ENCODE measurements at places on chromosomes 1 and 21.

DNA sequence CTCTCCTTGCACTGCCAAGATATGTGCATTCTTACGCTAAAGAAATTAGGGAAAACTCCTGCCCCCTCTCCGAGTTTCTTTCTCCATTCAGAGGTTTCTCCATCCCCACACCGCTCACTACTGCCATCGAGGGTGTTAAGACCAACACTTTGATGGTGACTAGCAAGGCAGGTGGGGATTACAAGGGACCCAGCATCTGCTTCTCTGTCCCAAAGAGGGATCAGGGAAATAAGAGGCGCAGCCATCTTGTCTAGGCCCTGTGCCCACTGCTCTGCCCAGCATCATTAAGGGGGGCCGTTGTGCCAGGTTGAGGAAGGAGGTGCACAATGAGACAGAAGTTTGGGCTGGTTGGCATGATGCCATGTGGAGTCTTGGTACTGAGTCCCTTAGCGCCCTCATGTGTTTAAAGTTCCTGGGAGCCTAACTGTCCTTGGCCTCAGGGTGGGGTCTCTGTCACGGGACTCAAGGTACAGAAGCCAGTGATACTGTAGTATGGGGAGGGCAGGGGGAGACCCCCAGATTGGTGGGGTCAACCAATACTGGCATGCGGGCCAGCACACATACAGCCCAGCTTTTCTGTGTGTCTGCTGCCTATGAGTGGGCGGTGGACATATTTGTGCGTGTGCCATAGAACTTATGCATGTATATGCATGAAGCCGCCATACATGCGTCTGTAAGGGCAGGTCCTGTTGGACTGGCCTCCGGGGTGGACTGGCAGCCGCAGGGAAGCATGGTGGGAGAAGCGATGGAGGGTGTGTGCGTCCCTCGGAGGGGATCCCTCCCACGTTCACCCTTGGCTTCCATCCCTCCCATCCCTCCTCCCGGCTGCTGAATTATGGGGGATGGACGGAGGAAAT lies 5.5 kb downstream of the EFNA3 start:
- peak; percentile 42 for DNase-seq

- DNase-seq: no peak
These were observed 11.6 kb downstream of the IVNS1ABP start for GRCh38 chr1:185305419-185305818.

- DNase-seq: no peak
These were observed 53.5 kb downstream of the FAAP20 start for GRCh38 chr1:2141025-2141424.

GRCh38 chr21:33112151-33112550 lies 42.2 kb downstream of the OLIG1 start:
- no peak for DNase-seq

- peak; percentile 24 for DNase-seq
These were observed 4.3 kb upstream of the UBE2U start for GRCh38 chr1:64199154-64199553.

GRCh38 chr1:175679981-175680652 lies 63.3 kb downstream of the TNR start:
- DNase-seq: no peak

DNA sequence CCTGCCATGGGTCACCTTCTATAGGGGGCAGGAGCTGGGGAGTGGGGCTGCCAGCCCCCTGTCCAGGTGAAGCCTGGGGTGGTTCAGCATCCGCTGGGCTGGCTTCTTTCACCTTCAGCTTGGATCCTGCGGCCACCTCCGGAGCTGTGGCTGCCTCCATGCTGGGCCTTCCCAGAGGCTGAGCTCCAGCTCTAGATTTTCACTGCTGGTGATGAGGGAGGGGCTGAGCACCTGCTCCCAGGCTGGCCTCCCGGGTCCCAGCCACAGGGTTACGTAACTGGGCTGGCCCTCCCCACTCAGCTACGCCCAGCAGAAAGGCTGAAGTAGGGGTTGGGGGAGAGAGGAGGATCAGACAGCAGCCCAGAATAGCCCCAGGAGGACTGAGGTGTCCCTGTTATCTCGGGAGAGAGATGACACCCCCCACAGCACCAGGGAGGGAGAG lies at the start of gene MYBPHL:
Gene MYBPHL (minus strand): TSS at position 180 of the 442 bp plus-strand sequence. CDS start 20 bp downstream, at position 160.
- no peak for DNase-seq

DNA sequence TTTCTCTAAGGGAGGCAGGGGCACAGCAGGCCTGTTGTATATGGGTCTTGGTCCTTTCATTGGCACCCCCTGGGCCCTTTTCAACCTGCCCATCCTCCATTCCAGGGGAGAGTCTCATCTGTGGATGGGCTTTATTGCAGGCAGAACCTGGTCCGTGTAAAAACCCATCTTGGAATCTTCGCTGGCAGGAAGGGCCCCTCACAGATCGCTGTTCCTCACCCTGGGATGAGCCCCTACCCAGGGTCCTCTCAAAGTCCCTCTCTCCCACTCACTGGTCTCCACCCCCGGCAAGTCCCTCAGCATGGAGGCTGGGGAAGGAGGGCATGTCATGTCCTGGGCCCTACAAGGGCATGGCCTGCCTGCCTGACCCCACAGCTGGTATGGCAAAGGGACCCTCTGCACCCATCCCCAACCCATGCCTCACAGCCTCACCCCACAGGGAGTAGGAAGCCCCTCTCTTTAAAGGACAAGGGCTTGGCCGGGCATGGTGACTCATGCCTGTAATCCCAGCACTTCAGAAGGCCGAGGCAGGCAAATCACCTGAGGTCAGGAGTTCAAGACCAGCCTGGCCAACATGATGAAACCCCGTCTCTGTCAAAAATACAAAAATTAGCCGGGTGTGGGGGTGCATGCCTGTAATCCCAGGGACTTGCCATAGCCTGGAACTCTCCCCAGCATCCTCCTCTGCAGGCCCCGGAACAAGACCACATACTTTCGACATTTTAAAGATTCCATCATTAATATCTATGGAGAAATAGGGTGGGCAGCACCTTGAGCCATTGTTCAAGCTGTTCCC lies 13.2 kb upstream of the CDA start:
- DNase-seq: no peak

DNA sequence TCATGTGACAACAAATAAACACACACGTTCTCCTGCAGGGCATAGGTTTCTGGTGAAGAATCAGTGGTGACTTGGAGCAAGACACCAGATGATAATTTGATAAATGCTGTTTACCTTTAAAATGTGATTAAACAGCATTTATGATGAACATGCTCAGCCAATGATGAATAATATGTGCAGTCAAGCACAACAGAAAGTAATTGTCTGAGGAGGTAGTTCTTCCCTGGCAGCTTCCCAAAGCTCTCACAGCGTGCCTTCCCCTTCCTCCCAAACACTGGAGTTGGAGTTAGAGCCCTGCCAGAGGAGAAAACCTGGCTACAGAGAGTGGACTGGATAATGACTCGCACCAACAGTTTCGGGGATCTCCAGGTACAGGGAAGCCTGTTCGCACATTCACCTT lies 463.5 kb downstream of the SMYD3 start:
- DNase-seq: no peak

GRCh38 chr1:1004780-1005697 lies 5.1 kb upstream of the HES4 start:
- no peak for DNase-seq

GRCh38 chr1:24972221-24972914 lies 42.3 kb upstream of the RUNX3 start:
- peak; percentile 72 for DNase-seq

GRCh38 chr1:32525053-32525452 lies 14.2 kb upstream of the ZBTB8A start:
- no peak for DNase-seq

- DNase-seq: no peak
These were observed 25.2 kb downstream of the LAMC1 start for GRCh38 chr1:183048087-183049085.

DNA sequence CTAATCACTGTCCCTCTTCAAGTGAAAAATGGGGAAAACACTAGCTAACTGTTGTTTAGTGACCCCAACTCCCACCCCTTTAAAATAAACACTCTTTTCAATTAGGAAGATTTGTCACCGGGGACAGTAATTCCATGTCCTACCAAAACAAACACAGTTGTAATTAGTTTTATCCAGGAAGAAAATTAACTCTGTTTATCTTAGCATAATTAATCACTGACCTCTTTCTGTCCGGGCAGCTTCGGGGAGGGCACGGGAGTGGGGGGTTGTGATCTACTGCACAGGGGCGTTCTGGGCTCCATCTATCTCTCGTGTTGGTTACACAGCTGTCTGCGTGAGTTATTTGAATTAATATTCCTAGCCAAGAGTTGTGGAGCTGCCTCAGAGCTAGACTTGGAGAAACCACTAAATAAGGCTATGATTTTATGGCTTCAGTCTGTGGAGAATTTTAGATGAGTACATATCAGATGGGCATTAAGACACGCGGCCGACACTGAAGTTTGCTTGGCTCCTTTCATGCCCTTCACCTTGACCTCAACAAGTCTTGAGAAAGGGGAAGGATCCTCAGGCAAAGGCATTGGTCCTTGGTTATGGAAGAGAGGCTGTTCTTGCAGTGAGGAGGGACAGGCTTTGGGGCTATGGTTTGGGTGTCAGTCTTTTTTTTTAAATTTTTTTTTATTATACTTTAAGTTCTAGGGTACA lies 102.0 kb upstream of the TRABD2B start:
- DNase-seq: no peak

DNA sequence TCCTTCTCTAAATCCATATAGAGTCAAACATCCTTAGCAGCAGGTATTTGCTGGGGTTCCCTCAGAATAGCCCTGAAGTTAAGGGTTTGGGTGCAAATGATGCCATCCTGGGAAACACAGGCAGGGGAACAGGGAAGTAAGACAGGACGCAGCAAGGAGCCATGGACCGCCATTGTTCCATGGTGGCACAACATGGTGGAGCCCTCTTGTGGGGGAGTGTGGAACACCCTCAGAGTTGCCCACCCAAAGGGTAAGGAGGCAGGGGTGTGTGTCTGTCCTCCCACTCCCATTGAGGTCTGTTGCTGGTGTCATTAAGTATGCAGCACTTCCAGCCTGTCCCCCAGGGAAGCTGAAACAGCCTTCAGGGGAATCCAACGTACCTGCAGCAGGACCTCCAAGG lies 20.4 kb upstream of the RCAN1 start:
- no peak for DNase-seq

GRCh38 chr1:27556781-27557595 lies 47.0 kb downstream of the AHDC1 start:
- peak; percentile 95 for DNase-seq

- no peak for DNase-seq
These were observed 78.8 kb downstream of the TRABD2B start for GRCh38 chr1:47918257-47918867.

- DNase-seq: no peak
These were observed 5.0 kb downstream of the SYT11 start for GRCh38 chr1:155864393-155864792.

DNA sequence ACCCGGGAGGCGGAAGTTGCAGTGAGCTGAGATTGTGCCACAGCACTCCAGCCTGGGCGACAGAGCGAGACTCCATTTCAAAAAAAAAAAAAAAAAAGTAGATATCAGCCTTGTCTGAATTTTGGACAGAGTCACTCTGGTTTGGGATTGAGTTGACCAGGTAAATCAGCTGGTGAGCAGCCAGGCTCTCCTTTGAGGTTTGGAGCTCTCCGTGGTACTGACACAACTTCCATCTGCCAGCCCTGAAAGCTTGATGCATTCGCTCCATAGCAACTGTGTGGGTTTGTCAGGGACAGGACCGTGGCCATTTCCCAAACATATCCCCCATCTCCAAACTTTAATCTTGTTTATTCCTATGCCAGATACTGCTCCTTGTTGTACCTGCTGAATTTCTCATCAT lies 155.2 kb downstream of the DMRTA2 start:
- no peak for DNase-seq

- no peak for DNase-seq
These were observed 3.5 kb downstream of the FUBP1 start for GRCh38 chr1:77975386-77975785.

GRCh38 chr1:41779360-41779759 lies 139.4 kb downstream of the HIVEP3 start:
- no peak for DNase-seq

GRCh38 chr1:212261361-212261929 lies 23.8 kb upstream of the PPP2R5A start:
- DNase-seq: no peak

GRCh38 chr1:183590244-183591191 lies at the start of gene NCF2:
TSS of gene NCF2 (minus strand) at chr1:183590459. CDS start at chr1:183590329, 130 bp downstream.
- peak; percentile 97 for DNase-seq

DNA sequence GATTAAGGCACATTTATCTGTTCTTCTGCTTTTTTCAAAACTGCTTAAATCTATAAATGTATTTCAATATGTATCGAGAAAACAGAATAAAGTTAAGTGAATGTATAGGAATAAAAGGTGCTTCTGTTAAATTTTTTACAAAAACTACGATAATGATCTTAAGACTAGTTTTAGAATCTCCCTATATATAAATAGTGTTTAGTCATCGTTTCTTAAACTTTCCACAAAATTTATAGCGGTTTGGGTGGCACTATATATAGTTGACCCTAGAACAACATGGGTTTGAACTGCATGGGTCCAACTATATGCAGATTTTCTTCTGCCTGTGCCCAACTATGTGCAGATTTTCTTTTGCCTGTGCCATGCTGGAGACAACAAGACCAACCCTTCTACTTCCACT lies 125.7 kb downstream of the CRB1 start:
- no peak for DNase-seq

- no peak for DNase-seq
These were observed 5.8 kb downstream of the ZMYND12 start for GRCh38 chr1:42450061-42450460.

- DNase-seq: peak; percentile 80
These were observed 32.1 kb downstream of the TGFB2 start for GRCh38 chr1:218377143-218377660.

GRCh38 chr1:76492752-76493430 lies 374.4 kb upstream of the ST6GALNAC5 start:
- DNase-seq: peak; percentile 2

DNA sequence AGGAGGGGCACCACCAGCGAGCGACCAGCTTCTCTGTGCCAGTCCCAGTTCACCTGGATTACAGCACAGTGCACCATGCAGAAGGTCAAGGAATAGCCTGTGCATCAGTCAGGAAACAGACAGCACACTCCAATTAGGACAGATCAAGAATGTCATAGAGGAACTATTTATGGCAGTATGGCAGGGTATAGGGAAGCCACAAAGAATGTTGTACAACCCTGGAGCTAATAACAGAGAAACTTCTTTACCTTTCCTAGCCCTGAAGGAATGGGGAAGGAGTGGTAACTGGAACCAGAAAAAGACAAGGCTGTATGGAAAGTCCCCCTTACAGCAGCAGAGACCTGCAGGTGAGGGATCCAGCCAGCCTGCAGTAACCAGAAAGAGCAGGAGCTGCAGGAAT lies 87.8 kb upstream of the USP24 start:
- DNase-seq: no peak

Measured in inflammatory macrophage treated with lipopolysaccharide for 4 hours (primary cell).